HepG2 (cell line): ENCODE measurements at places on chromosomes 2 and 18.

DNA sequence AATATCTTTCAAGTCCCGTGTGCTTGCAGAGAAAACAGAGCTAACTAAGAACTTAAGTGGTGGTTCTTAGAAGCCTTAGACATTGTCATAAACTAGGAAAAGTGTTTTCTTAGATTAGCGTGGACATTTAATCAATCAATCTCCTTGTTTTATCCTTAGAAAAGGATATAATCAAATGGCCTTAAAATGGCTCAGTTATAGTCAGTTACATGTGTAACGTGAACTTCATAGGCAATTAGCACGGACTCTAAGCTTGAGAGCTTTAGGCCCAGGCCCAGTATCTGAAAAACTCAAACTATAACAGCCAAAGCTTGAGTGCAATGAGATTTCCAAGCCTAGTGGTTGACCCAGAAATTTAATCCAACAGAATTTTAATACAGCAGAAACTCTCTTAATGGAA lies 43.5 kb upstream of the SP3 start:
- no peak for DNase-seq

- no peak for DNase-seq
Observed at GRCh38 chr2:25168256-25169072, at the start of gene POMC. POMC (minus strand) TSS chr2:25168580; CDS start chr2:25164772, 3,808 bp downstream.

DNA sequence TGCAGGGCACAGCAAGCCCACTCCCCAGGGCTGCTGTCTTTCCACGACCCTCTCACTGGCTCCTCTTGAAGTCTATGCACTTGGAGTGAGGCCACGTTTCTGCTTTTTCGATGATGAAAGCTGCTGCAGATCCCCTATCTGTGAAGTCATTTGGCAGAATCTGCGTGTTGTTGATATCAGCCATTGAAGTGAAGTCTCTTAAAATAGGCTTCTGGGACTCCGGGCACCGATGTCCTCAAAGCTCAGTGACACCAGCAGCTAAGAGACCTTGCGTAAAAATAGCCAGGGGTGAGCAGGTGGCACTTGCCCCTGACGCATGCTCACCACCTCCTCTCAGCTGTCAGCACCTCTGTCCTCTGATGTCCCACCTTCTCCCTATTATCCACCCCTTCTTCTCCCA lies 89.4 kb upstream of the FHL2 start:
- no peak for DNase-seq

- no peak for DNase-seq
Observed at GRCh38 chr2:72148837-72149555, 1.3 kb upstream of the CYP26B1 start.

DNA sequence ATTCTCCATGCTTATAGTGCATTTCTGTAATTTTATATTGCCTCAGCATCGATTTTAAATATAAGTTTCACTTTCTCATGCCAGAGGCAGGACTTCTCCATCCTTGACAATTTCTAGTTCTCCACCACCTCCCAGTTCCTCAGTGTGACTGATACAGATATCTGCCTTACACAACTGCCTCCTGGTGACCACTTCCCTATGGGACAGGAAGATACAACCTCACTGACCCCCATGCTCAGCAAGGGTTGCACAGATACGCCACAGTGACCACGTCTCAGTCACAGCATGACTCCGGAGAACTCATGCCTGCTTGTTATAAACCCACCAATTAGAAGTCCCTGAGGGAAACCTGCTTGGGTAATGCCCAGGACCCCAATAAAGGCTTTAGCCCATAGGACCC lies 284.0 kb upstream of the MC4R start:
- no peak for DNase-seq

DNA sequence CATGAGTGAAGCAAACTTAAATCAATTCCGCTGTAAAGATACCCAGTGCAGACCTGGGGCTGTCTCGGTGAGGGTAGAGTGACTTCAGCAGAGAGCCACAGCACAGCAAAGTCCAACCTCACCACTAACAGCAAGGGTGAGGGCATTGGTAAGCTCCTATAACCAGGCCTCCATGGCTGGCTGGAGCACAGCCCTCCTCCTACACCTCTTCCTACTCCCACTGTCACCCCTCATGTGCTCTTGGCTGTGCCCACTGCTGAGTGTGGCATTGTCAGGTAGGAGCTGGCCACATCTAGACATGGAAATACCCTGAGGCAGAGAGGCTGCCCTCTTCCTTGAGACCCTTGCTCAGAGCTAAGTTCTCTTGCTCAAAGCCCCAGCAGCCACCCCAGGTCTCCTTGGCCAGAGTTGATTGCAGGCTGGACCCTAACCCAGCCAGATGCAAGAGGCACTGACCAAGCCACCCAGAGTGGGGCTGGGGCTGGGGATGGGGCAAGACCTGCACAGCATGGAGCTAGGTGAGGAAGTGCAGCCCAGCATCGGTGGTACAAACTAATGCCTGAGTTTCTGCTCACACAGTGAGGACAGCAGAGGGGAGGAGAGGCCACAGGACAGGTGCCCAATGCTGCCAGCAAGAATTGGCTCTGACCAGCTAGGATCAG lies 77.6 kb upstream of the RAB6C start:
- DNase-seq: no peak

DNA sequence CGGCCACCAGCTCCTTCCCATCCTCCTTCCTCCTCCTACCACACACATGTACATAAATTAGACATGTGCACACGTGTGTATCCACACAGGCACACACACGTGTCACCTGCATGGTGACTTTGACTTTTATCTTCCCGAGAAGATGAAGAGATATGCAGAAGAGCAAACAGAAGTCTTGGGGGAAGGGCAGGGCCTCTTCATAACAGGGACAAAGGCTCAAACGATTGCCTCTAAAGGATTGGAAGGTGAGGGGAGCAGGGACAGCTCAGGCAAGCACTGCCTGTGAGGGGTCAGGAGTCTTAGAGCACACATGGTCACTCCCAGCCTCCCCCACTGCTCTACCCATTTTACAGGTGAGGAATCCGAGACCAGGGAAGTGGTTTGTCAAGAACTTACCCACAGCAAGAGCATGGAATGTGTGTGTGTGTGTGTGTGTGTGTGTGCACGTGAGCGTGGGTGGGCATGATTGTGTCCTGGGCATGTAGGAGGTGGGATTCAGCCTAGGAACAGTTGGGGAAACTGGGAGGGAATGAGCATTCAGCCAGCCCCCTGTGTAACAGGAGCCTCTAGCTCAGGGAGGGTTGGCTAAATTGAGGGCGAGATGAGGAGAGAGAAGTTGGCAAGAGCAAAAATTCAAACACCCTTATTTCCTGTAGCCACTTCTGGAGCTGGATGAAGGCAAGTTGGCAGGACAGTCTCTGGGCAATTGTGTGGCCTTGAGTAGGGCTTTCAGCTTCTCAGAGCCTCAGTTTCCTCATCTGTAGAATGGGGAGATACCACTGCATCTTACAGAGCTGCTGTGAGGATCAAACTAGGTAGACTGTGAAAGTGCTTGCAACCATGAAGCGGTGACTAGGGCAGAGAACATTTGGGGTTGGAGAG lies 24.2 kb downstream of the CIB4 start:
- DNase-seq: no peak

DNA sequence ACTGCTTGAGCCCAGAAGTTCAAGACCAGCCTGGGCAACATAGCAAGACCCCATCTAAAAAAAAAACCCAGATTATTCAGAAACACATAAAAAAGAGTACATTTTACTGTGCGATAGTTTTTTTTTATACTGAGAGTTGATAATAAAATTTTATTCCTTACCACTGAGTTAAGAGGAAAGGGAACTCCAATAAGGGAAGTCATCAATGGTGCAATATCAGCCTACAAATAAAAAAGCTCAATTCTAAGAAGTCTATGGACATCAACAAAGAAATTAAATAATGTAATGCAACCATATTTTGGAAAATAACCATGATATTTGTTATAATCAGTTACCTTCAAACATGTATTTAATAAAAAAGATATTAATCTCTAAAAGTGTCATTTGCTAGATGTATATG lies 46.6 kb downstream of the PIGN start:
- DNase-seq: no peak

- DNase-seq: no peak
Observed at GRCh38 chr18:36326771-36327170, 29.3 kb downstream of the FHOD3 start.

GRCh38 chr2:160703648-160704585 lies 210.3 kb upstream of the RBMS1 start:
- DNase-seq: no peak

GRCh38 chr18:42548493-42548892 lies 567.0 kb downstream of the RIT2 start:
- no peak for DNase-seq

DNA sequence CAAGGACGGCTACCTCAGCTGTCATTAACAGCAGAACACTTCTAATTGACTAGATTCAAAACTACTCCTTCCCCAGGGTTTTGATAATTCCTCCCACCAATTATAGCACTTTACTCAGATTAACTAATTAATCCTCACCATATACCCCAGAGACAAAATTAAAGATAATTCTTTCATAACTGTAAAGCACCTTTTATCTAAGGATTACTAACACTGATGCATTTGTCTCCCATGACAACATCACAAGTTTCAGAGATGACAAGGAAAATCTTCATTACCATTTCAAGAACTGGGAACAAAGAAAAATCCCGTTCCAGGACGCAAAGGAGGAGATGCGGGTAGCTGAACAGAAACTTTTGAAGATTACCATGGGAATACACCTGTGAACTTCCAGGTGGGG lies 129.4 kb upstream of the ITGA6 start:
- no peak for DNase-seq

GRCh38 chr2:236745420-236746210 lies 176.0 kb downstream of the ACKR3 start:
- DNase-seq: peak; percentile 10

DNA sequence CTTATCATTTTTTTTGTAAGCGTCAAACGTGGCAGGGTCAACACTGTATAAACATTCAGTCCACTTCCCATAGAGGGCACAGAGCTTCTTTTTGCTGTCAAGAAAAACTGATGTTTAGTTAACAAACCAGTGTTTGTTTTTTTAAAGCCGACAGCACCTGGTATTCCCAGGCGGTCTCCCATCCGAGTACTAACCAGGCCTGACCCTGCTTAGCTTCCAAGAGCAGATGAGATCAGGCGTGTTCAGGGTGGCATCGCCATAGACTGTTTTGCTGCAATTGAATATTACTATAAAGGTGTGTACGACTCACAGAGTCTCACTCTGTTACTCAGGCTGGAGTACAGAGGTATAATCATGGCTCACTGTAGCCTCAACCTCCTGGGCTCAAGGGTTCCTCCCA lies 31.5 kb downstream of the CABYR start:
- peak; percentile 9 for DNase-seq

GRCh38 chr18:12628706-12629702 lies 28.9 kb downstream of the SPIRE1 start:
- DNase-seq: no peak

- DNase-seq: no peak
Observed at GRCh38 chr2:182883451-182883850, 17.0 kb upstream of the FRZB start.

DNA sequence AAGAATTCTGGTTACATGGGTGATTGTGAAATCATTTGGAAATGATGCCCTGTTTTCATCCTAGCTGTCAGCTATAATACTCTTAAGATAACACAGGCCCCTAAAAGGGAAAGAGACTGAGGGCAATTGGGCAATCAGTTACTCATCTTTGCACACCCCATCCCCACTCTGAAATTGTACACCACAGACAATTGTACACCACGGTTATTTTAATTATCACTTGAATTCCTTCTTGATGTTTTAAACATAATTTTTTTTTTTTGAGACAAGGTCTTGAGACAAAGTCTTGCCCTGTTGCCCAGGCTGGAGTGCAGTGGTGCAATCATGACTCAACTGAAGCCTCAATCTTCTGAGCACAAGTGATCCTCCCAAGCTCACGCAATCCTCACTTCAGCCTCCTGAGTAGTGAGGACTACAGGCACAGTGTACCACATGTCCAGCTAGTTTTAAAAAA lies 862.4 kb upstream of the ACVR2A start:
- DNase-seq: no peak

GRCh38 chr2:37984176-37984575 lies 59.1 kb downstream of the RMDN2 start:
- no peak for DNase-seq

- DNase-seq: no peak
Observed at GRCh38 chr2:225122007-225122406, 79.7 kb upstream of the DOCK10 start.

- no peak for DNase-seq
Observed at GRCh38 chr18:45106331-45106774, 425.7 kb downstream of the SETBP1 start.

DNA sequence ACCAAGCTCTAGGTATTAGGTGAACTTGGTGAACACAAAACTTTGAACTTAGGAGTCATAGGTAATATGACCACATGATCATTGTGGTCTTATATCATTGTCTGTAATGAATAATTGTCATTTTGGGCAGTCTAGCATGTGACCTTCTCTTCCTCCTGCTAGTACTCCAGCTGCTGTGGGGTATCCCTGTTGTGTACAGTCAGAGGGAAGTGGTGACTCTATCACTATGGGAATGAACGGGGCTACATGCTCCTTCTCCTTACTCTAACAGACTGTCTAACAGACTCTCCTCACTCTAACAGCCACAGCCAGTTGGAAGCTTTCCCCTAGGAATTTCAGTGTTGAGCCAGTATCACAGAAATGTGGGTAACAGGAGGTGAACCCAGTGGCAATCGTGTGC lies 68.2 kb upstream of the NEDD4L start:
- DNase-seq: no peak

DNA sequence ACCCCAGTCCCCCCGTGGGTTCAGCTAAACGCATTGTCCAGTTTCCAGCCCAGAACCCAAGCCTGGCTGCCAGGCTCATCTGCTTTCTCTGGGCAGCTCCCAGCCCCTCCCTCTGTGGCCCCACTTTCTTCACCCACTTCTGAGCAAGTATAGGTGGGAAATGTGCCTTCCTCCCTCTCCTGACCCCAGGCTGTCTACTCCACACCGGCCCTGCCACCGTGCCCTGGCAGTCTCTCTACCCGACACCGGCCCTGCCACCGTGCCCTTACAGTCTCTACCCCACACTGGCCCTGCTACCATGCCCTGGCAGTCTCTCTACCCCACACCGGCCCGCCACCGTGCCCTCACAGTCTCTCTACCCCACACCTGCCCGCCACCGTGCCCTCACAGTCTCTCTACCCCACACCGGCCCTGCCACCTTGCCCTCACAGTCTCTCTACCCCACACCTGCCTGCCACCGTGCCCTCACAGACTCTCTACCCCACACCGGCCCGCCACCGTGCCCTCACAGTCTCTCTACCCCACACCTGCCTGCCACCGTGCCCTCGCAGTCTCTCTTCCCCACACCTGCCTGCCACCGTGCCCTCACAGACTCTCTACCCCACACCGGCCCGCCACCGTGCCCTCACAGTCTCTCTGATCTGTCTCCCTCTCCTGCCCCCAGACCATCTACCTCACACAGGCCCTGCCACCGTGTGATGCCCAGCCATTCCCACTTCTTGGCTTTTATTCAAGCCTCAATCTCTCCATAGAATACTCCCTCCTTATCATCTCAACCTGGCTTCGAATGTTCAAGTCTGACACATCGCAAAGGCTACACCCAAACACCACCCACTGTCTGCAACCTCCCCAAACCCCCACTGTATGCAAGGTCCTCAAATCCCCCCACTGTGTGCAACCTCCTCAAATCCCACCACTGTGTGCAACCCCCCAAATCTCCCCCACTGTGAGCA lies 108.9 kb downstream of the TPO start:
- no peak for DNase-seq
